Activated T-cell treated with anti-CD3 and anti-CD28 coated beads for 4 hours (primary cell): ENCODE measurements at places on chromosomes 6 and 20.

GRCh38 chr6:108157981-108158525 lies 7.8 kb upstream of the NR2E1 start:
- DNase-seq = no peak

DNA sequence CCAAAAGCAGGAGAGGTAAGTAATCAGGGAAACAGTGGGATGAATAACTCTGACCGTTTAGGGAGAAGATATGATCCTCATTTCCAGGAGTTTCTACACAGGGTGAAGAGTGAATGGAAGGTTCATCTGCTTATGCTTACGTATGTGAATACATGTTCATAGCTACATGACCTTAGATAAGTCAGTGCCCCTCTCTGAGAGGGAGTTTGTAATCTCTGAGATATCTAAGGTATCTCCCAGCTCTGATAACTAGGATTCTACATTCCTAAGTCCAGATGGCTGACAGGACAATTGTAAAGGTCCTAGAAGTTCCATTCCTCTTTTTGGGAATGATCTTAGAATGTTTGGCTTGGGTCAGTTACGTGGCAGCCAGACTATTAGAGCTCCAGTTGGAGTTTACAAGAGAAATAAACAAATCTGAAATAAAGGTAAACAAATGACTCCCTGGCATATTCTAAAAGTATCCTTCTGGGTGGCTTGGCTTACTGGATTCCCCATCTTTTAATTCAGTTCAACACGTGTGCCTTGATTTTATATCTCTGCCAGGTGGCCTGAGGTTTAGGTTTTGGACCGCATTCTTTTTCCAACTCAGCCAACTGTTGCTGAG lies 15.8 kb downstream of the PROCR start:
- no peak for DNase-seq

- DNase-seq = no peak
Measured at GRCh38 chr6:110422444-110422822, 7.1 kb upstream of the DDO start.

- no peak for DNase-seq
Measured at GRCh38 chr6:81241126-81242041, 511.1 kb downstream of the TENT5A start.

DNA sequence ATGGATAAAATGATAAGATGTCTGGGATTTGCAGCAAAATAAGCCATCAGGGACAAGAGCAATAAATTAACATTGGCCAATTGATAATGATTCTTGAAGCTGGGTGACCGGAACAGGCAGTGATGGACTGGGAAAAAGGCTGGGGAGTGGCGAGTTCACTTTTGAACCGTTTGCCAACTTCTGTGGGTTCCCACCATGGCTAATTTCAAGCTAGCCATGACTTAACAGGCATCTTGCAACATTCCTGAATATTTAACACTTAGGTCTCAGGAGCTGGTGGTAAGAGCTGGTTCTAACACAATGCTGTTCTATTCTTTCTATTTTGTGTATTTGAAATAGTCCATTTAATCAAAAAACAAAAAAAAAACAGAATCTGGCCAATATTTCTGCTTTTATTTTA lies 37.6 kb upstream of the CD83 start:
- DNase-seq = no peak

DNA sequence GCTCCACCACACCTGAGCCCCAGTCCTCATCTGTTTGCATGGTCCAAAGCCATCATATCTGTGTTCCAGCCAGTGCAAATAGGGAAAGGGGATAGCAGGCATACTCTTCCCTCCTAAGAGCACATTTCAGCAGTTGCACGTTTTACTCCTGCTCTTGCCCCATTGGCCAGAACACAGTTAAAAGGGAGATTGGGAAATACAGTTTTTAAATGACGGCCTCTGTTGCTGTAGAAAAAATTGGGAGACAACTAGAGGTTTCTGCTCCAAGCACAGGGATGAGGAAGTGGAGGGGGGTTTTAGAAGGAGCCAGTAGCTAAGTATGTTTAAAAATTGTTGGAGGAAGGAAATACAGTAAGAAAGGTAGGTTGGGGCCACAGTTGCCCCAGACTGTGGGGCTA lies 14.6 kb upstream of the STK35 start:
- DNase-seq = no peak

- DNase-seq = no peak
Measured at GRCh38 chr6:88360203-88360797, 194.2 kb upstream of the CNR1 start.

DNA sequence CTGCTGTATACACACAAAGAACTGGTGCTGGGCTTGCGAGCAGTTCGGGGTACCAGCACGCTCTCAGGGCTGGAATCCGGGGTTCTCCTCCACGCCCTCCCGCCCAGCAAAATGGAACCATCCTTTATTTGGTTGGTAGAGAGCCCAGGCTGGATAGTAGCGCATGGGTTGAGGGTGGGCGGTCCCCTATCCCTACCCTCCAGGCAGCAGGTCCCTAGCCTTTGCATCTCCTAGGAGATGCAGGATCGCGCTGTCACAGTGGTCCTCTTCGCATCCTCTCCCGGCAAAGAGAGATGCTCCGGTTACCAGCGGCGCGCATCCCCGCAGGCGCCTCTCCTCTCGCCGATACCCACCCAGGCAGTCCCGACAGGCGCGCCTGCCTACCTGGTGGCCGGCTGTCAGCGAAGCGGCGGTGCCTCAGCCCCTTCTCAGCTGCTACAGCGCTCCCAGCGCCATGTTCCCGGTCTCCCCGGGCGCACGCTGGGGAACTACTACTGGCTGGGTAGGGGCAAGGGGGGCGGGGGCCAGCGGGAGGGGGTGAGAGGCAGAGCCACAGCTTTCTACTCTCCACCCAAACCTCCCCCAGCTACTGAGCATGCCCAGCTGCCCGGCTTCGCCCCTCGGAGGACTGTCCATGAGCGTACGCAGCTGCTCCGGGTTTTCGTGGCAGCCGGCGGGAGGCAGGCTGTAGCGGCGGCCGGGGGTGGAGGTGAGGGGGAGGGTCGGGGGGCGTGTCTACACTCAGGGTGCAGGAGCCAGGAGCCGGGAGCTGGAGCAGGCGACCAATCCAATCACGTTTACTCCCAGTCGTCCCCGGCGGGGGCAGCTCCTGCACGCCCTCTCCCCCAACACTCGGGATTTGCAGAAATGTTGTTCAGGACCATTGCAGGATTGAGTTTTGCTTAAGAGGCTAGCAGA lies at the start of gene PAK5:
TSS of gene PAK5 (minus strand) at position 699 of the 918 bp plus-strand sequence. CDS start 194,748 bp downstream, outside the sequence.
- no peak for DNase-seq

- DNase-seq = no peak
Measured at GRCh38 chr6:81362246-81362645, 390.2 kb downstream of the TENT5A start.

DNA sequence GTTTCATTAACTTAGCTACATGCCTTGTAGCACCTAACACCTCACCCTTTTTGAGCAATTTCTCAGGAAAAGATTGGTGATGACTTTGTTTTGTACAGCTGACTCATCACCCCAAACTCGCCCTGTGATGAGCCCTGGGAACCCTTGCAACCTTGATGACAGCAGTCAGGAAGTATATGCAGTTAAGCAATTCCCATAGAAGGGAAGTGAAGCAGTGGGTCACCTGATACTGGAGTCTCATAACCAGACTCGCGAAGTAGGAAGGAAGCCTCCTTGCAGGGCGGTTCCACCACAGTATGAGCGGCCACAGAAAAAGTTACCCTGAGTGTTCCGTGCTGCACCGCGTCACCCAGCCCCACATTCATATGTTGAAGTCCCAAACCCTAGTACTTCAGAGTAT lies 82.0 kb upstream of the EDN1 start:
- DNase-seq = no peak
